Ascending aorta (tissue), 2 donors: ENCODE measurements at places on chromosomes 11 and 22.
A peak's percentile ranks its signal among the peaks of the same experiment; 100 is the strongest.

DNA sequence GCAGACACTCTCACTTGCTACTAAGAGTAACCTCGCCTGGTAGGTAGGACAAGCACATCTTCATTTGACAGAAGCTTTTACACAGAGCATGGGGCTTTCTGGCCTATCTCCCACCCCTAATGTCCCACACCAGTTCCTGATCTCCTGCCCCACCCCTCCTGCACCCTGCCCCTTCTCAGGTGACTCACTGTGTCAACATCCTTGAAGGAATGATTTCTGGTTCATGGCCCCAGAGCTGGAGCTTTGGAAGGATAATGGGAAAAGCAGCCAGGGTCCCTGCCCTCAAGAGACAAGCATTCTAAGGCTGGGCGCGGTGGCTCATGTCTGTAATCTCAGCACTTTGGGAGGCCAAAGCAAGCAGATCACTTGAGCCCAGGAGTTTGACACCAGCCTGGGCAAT, 47.2 kb downstream of the LRFN4 start:
- DNase-seq, result no peak

- DNase-seq, result no peak
Observed at GRCh38 chr11:126843096-126843495, 157.5 kb downstream of the KIRREL3 start.

- DNase-seq, result no peak
Observed at GRCh38 chr22:32076761-32077084, 33.7 kb downstream of the SLC5A1 start.

- no peak for DNase-seq
Observed at GRCh38 chr11:13970986-13971385, 8.5 kb downstream of the SPON1 start.

GRCh38 chr11:5257296-5257695, 2.7 kb upstream of the HBG2 start:
- DNase-seq, result no peak

- no peak for DNase-seq
Observed at GRCh38 chr22:47030143-47030661, 267.8 kb downstream of the TBC1D22A start.

DNA sequence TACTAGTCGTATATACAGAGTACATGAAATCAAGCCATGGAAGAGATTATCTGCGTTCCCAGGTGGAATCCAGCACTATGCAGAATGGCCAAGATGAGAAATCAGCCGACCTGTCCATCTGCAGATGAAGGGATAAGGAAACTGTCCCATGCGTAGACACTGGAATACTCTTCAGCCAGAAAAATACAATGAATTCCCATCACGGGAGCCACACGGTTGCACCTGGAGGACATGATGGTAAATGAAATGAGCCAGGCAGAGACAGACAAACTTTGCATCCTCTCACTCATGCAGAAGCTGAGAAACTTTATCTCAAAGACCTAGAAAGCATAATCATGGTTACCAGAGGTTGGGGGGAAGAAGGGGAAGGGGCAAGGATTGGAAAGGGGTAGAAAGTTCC, 111.9 kb upstream of the TOP3B start:
- no peak for DNase-seq

DNA sequence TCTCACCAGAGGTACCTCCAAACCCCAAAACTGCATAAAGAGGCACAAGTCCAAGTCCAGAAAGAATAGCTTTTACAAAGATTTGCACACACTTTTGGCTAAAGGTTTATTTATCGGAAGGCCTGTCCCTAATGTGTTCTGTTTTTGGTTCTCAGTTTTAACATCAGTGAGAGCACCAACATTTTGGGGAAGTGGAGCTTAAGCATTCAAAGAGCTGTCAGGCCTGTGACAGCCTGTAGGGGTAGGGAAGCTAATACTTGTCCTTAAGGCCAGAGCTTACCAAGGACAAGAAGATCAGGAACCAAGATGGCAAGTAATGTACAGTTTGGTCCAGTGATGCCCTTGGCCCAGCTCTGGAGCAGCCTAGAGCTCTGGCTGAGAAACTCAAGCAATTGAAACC, 38.9 kb upstream of the SCUBE2 start:
- no peak for DNase-seq

- no peak for DNase-seq
Observed at GRCh38 chr11:120739780-120740179, 228.2 kb downstream of the GRIK4 start.

DNA sequence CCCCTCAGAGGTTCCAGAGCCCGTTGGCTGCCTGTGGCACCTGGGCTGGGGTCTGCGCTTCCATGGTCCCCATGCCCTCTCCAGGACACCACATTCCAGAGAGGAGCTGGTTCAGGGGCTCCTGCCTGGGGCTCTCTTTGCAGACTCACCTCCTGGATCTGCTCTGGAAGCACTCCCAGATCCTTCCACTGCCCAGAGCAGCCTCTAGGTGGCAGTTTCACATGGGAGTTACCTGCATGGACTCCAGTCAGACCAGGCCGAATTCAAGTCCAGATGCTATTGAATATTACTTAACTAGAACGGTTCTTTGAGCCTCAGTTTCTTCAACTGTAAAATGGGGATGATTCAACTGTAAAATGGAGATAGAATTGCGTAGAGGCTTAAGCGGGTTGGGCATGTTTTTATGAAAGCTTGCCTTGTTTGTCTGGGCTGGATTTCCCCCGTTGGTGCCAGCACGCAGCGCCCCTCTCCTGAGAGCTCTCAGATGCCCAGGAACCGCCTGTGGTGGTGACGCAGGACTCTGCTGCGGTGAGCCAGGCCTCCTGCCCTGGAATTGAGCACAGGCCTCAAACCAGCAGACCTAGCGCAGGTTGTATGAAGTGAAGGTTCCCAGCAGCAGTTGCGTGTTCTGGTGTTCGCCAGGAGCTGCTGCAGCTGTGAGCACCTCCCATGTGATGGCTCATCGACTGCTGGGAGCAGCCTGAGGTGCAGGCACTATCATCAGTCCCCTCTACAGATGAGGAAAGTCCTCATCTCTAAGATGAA, 44.2 kb downstream of the LMO1 start:
- no peak for DNase-seq

- peak; percentile 16 for DNase-seq
Observed at GRCh38 chr11:120034881-120035630, 102.9 kb downstream of the TRIM29 start.

- DNase-seq, result no peak
Observed at GRCh38 chr11:86143087-86144030, 74.5 kb upstream of the PICALM start.

DNA sequence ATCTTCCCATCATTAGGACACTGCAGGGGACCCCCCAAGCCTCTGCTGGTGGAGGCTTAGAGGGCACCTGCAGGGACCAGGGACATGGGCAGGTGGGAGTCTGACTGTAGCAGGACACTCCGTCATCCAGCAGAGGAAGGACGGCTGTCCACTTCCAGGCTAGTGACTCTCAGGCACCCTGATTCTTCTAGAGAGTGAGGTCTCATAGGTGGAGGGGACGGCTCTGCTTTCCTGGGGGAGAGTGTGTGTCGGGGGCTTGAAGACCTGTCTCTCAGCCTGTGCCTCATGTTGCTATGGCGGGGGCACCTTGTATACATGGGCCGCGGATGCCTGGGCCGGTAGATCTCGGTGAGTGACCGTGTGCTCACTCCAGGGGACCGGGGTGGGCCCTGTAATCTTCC, 1116.6 kb downstream of the BRD1 start:
- DNase-seq, result no peak

DNA sequence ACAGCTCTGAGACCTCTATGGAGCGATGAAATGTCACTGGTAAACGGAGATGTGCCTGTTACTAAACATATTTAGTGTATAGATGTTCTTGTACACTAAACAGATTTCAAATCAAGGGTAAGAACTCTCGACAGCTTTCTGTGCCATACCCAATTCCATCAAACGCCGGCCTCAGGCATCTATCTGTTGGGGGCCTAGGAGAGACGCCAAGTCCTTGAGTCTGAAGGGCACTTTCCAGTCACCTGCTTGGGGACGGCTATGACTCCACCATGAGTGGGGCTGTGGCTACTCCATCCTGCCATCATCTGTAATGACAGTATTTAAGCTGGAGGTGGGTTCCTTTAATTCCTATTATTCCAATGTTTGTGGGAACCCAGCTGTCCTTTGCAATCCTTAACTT, 87.8 kb downstream of the SHANK2 start:
- peak; percentile 8 for DNase-seq

GRCh38 chr11:1733716-1734640, 16.4 kb downstream of the IFITM10 start:
- DNase-seq, result peak; percentile 60

- DNase-seq, result no peak
Observed at GRCh38 chr22:30104501-30105156, 24.4 kb downstream of the HORMAD2 start.

GRCh38 chr22:27213766-27214581, 556.6 kb downstream of the MIAT start:
- peak; percentile 32 for DNase-seq

DNA sequence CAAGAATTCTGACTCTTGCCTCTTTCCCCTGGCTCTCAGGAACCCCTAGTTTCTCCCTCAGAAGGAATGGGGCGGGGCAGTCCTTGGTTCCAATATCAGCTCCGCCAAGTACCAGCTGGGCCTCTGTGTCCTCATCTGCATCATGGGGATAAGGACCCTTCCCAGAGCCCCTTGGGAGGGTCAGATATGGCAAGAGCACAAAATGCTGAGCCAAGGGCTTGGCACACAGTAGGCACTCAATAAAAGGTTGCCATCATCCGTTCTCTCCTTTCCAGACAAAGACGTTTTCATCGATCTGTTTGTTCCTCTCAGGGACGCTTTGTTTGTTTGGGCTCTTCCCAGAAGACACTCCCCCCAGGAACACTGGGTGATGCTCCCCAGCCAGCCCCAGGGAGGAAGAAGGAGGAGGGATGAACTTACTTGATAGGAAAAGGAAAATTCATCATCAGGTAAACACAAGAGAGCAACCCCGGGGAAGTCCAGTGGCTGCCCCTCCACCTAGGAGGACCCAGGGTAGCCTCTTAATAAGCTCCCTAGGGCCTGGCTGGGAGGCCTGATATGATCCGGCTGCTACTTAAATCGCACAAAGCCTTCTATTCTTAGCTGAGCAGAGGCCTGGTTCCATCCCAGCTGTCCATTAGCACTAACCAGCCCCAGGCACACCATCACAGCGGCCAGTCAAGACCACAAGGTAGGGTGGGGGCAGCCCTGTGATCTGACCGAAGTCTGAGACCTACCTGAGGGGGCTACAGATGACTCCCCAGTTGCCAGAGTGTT, 19.6 kb downstream of the GDPD5 start:
- no peak for DNase-seq

- DNase-seq, result no peak
Observed at GRCh38 chr11:8822469-8822868, 88.5 kb upstream of the AKIP1 start.

DNA sequence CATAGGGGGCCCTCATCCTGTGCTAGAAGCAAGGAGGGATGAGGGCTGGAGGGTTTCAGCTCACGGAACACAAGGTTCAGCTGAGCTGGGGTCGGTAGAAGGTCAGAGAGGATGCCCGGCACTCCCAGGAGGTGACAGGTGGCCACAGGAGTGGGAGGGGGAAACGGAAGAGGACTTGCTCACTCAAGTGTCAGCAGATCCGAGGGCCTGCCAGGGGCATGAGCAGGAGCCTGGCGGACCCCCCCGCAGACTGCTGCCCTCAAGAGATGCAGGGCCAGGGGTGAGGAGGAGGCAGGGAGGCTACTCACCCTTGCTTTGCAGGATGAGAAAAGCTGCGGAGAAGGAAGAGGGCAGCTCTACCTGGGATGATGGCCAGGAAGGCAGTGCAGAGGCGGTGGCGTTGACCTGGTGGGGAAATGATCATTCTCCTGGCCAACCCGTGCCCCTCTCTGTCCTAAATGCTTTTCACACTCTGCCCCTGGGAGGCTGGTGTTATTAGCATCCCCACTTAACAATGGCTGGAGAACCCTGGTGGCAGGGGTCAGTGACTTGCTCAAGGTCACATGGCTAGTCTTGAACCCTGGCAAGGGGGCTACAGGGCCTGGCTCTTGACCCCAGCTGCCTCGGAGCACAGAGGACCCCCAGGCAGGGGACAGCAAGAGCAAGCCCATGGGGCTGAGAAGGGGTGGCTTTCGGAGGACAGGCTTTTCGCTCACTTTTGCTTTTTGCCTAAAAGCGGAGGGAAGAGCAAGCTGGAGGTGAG, 30.1 kb upstream of the CSNK1E start:
- DNase-seq, result no peak

DNA sequence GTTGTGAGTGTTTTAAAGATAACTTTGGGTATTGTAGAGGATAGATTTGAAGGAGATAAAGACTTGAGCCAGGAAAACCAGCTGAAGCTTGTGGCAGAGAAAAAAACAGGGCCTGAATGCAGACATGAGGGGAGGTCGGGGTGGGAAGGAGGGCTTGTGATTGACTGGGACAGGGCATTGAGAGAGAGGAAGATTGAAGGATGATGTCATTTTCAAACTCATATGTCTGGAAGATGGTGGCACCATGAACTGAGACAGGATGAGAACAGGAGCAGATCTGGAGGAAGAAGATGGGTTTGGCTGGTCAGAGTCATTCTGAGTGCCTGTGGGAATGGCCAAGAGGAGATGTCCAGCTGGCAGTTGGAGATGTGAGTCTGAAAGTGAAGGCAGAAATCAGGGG, 14.7 kb downstream of the CSNK2A3 start:
- DNase-seq, result no peak

DNA sequence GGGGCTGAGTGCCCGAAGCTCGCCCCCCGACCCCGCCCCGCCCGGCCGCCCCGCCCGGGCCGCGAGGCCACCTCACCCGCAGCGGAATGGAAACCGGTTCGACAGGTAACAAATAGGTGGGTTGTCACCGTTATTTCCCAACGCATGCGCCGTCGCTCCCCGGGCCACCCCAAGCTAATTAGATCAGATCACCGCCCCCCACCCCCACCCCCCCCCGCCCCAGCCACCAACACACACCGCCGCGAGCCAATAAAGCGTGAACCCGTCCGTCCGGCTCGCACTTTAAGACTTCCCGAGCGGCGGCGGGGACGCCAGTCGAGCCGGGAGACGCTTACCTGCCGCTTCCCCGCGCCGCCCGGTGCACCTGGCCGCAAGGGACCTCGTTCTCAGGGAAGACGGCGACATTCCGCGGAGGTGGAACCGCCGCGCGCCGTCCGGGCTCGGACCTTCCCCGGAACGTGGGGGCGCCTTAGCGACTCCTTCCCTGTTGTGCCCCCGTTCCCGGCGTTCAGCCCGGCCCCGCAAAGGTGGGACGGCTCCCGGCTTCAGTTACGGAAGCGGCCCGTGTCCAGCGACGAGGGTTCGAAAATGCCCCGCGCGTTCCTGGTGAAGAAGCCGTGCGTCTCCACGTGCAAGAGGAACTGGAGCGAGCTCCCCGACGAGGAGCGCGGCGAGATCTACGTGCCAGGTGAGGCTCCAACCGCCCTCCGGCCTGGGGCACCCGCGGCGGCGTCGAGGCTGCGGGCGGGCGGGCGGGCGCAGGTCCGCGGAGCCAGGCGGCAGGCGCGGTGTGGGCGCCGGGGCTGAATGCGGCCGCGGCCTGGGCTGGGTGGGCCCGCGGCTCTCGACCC, at the start of gene OVOL1:
TSS of gene OVOL1 (plus strand) at position 278 of the 851 bp plus-strand sequence. CDS start at position 589, 311 bp downstream.
- DNase-seq, result no peak

- DNase-seq, result no peak
Observed at GRCh38 chr22:36767035-36767775, 8.7 kb downstream of the IFT27 start.

- DNase-seq, result no peak
Observed at GRCh38 chr22:32788904-32789624, 12.4 kb upstream of the TIMP3 start.

- DNase-seq, result no peak
Observed at GRCh38 chr11:134438542-134439537, 26.8 kb upstream of the B3GAT1 start.
